Stimulated activated naive CD4-positive, alpha-beta T cell (primary cell): ENCODE measurements at places on chromosomes 3 and 15.

DNA sequence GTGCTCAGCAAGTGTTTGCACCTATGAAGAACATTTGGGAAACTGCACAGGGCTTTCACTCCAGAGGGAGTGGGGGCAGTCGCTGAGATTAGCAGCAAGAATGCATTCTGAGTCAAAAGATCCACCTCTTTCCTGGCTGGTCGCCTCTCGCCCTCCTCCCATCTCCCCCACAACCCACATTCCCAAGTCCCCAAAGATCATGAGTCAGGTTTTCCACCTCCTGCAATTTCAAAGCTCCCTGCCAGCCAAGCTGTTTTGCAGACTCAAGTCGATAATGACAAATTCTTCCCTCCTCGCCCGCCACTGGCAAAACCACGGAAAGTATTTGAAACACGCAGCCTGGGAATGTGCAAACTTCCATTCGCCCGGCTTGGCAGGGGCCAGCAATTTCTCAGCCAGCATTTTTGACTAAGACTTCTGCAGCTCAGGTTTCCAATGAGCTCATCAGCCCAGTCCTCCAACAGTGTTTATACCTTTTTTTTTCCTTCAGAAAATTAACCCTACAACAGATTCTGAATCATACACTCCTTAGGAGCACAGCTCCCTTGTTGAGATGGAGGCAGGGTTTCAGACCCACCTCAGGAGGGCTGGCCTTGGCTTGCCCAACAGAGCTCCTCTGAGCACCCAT is 181.4 kb downstream of the SMAD6 start:
- DNase-seq, result no peak

GRCh38 chr3:50926868-50927267 is 252.1 kb downstream of the DOCK3 start:
- DNase-seq, result no peak

- DNase-seq, result no peak
Observed at GRCh38 chr3:183213415-183214276, 39.4 kb upstream of the B3GNT5 start.

DNA sequence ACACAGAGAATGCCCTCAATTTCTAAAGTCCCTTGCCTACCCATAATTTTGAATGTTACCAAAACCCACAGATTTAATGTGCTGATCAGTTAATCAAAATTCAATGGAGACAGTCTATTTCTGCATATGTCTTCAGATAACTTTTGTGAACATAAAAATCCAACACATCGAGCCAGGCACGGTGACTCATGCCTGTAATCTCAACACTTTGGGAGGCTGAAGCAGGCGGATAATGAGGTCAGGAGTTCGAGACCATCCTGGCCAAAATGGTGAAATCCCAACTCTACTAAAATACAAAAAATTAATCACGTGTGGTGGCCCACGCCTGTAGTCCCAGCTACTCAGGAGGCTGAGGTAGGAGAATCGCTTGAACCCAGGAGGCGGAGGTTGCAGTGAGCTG is 49.3 kb downstream of the PEAK1 start:
- no peak for DNase-seq

GRCh38 chr3:117674321-117674720 is 964.7 kb downstream of the TUSC7 start:
- DNase-seq, result no peak

GRCh38 chr15:76991741-76992645 is 2.9 kb upstream of the PSTPIP1 start:
- DNase-seq, result no peak

- no peak for DNase-seq
Observed at GRCh38 chr3:49812916-49813496, 747 bp downstream of the UBA7 start.

- DNase-seq, result no peak
Observed at GRCh38 chr15:58303236-58303635, 128.6 kb upstream of the LIPC start.

- DNase-seq, result no peak
Observed at GRCh38 chr15:71753346-71753745, 57.0 kb upstream of the NR2E3 start.

DNA sequence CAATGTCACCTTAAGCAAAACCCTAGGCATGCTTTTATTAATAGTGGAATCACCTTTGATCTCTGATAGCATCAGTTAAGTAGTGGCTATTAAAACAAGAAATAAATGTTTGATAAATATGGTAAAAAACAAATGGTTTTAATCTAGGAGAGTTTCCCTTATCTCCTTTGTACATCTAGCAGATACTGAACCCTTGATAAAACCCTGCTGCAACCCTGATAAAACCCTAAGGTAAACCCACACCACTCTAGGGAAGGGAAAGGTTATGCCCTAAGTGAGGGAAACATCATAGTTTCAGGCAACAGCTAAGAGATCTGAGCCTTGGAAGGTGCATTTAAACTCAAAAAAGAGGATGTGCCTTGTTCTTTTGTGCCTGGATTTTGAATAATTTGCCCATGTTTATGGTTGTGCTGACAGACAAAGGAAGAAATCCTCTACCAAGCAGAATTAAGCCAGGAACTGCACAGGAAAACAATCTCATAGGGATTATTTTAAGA is 309.7 kb downstream of the FGF12 start:
- no peak for DNase-seq

DNA sequence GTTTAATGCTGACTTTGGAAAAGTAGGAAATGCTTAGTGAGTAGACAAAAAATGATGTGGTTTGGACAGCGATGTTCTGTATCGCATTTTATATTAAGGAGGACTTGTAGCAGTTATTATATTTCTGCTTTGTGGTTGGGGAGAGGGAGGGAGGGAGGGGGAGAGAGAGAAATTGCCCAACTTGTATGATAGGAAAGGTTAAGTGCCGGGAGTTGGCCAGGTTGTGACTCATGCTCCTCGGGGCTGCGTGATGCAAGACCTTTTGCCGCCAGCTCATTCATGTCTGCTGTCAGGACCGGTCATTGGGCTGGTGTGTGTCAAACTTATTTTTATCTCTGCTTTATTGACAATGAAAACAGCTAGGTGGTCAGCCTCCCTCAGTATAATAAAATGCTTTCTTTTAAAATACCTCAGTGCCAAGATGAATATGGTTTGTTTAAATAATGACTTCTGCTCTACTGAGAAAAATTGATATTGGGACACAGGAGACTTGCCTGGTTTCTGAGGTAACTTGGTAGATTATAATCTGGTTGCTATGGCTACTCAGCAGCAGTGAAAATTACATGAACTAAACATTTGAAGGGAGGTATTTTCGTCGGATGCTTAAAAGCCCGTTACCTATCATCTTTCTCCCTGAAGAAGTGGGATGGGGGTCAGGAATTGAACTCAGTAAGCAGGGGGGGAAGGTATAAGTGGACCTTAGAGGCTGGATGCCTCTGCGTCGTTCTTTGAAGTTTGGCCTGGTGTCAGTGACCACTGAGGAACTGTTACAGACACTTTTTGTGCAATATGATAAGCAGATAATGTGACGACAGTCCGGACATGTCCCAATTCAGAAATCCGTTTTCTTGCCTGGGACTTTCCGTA is 90.7 kb downstream of the FNDC3B start:
- DNase-seq, result no peak

GRCh38 chr15:78695854-78696253 is 54.8 kb upstream of the CHRNB4 start:
- no peak for DNase-seq

DNA sequence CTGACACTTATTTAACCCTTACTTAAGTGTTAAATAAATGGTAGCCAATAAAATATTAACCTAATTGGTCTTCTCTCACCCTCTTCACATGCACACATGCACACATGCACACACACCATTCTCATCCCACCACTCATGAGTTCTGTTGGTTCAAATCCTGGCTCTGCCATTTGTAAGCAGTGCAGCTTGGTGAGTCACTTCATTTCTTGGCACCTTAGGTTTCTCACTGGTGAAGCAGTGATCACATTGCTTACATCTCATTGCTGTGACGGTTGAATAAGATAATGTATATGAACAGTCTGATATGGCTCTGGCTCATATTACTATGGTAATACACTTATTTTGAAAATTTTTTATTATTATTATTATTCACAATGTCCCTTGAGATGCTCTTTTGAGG is 33.8 kb downstream of the RIOX2 start:
- no peak for DNase-seq

DNA sequence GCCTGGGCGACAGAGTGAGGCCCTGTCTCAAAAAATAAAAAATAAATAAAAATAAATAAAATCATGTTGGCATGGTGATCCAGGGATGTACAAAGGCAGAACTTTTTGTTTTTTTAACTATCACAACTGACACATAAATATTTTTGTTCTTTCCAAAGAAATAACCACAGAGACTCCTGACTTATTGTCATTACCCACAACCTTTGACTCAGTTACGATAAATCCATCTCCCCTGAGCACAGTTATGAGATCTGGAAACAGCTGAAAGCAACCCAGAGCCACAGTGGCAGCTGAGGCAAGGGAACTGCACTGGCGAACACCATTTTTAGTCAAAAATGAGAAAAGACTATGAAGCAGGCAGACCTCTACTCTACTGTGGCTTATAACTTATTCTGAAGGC is 24.0 kb downstream of the OSBPL10 start:
- DNase-seq, result no peak

DNA sequence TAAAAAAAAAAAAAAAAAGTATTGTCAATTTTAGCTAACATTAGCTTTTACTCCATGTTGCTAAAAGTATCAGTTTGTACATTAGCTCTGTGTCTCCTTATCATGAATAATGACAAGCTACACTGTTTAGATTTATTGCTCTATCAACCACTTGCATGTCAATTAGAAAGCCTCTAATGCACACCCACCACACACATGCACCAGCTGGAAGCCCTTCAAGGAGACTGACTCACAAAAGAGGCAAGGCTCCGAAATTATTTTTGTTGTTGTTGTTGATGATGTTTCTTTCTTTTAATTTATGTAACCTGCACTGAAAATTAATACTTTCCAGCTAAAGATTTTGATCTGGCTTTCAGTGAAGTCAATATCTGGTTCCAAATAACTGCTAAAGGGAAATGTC is 71.5 kb downstream of the ETFA start:
- DNase-seq, result no peak

- no peak for DNase-seq
Observed at GRCh38 chr3:176172492-176172891, 1024.8 kb downstream of the TBL1XR1 start.

GRCh38 chr3:98874602-98875249 is 26.8 kb downstream of the DCBLD2 start:
- no peak for DNase-seq

DNA sequence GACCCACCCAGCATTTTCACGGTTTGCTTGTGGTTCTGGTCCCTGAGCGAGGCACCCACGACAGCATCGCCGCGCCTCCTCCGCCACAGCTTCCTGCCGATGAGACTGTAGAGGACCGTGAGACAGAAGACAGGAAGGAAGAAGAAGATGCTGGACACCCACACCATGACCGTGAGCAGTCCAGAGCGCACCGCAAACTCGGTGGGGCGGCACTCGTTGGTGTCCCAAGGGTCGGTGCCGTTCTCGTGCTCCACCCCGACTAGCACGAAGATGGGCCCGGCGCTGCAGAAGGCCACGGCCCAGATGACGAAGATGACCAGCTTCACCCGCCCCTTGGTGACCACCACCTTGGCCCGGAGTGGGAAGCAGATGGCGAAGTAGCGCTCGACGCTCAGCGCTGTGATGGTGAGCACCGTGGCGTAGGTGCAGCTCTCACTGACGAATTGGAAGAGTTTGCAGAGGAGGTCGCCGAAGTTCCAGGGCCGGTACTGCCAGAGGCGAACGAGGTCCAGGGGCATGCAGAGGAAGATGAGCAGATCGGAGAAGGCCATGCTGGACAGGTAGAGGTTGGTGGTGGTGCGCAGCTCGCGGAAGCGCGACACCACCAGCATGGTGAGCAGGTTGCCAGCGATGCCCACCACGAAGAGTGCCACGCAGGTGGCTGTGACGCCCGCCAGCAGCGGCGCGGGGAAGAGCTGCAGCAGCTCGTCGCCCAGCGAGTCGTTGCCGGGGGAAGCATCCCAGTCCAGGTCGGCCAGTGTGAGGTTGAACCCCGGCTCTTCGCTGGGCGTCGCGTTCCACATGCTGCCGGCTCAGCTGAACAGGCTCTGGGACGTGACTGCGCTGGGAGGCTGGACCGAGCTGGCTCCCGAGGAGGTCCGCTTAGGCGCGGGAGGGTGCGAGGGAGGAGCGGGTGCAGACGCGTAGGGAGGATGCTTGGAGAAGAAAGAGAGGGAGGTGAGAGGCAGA is at the start of gene GHSR:
Gene GHSR, minus strand, starts transcription at position 846 of the 969 bp plus-strand sequence. Its CDS starts 43 bp downstream, at position 803.
- no peak for DNase-seq

GRCh38 chr3:196642434-196642833 is 2.9 kb downstream of the NRROS start:
- no peak for DNase-seq

- no peak for DNase-seq
Observed at GRCh38 chr3:62558549-62559112, 185.3 kb upstream of the FEZF2 start.

DNA sequence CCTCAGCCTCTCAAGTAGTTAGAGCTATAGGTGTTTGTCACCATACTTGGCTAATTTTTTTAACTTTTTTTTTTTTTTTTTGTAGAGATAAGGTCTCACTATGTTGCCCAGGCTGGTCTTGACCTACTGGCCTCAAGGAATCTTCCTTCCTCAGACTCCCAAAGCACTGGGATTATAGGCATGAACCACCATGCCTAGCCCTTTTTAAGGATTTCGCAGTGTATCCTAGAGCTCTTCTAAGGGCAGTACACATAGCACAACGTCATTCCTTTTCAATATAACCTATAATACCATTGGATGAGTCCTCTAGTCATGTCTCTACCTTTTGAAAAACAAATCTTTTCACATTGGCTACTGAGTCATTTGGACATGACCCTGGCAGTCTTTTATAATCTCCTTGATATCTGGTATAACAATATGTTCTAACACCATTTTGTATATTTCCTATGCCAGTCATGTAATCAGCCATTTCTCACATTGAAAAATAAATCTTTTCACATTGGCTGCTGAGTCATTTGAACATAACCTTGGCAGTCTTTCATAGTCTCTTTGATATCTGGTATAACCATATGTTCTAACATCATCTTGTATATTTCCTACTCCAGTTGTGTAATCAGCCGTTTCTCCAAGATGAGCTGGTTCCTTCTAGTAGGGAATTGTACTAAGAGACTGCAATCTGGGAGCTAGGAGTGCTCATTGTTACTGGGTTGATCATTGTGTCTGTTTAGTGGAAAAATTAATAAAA is 944.7 kb downstream of the MCTP2 start:
- DNase-seq, result no peak

DNA sequence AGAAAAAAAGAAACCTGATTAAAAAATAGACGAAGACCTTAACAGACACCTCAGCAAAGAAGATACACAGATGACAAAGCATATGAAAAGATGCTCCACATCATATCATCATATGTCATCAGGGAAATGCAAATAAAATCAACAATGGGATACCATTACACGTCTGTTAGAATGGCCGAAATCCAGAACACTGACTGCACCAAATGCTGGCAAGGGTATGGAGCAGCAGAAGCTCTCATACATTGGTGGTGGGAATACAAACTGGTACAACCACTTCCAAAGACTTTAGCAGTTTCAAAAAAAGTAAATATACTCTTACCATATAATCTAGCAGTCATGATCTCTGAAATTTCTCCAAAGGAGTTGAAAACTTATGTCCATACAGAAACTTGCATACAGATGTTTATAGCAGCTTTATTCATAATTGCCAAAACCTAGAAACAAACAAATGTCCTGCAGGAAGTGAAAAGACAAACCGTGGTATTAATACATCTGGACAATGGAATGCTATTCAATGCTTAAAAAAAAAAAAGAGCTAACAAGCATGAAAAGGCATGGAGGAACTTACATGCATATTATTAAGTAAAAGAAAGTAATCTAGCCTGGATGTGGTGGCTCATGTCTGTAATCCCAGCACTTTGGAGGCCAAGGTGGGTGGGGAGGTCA is 107.4 kb downstream of the HES1 start:
- DNase-seq, result no peak
